ENCODE measurements at places on chromosomes 11 and 22.
A peak's percentile ranks its signal among the peaks of the same experiment; 100 is the strongest.

DNA sequence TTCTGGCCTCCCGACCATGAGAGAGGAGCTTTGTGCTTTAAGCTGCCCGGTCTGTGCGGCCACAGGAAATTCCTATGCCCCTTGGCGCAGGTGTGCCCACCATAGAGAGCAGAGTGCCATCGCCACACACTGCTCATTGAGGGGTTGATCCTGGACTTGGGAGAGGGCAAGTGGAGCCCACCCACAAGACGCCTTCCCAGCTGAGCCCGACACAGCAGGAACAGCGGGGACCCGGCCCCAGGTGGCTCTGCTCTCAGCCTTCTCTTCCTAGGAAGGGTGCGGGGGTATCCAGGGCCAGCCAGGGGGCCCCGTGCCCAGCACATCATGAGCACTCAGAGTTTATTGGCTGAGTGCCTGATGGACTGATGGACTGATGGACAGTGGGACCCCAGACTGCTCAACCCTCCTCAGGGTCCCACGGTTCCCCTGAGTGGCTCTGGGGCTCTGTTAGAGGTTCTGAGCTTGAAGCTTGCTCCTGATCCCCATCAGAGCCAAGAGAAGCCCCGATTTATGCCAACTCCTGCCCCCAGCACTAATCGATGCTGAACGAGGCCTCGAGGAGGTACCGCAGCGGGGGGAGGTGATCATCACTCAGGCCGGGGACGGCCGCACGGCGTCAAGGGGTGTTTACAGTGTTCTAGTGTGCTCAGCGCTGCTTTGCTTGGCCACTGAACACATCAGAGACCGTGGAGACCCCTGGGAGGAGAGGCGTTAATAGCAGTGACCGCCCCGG, 13.5 kb upstream of the MRGPRD start:
- no peak for DNase-seq

DNA sequence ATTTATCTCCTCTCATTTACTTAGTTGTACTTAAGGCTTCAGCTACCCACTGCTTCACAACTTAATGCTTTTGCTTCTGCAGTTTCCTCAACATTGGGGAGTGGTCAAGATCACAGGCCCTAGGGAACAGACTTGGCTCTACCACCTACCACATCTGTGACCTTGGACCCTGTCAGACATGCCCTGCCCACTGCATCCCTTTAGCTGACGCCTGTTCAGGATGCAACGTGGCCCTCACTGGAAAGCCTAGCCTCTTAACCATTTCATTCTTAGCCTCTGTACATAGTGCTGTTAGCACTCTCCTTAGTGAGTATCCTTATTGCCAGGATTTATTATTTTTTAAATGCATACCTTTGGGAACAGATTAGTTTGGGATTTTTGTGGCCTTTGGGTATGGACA, 34.4 kb downstream of the TNRC6B start:
- DNase-seq = no peak

GRCh38 chr11:125978181-125978716, 32.4 kb downstream of the VSIG10L2 start:
- DNase-seq = no peak

- DNase-seq = no peak
Observed at GRCh38 chr11:12170984-12171383, 60.6 kb downstream of the MICAL2 start.

GRCh38 chr11:65287601-65288000, 25.8 kb downstream of the POLA2 start:
- DNase-seq = no peak

GRCh38 chr22:40741116-40741515, 61.8 kb downstream of the MCHR1 start:
- DNase-seq = no peak

GRCh38 chr11:35036639-35037038, 102.3 kb upstream of the CD44 start:
- no peak for DNase-seq

GRCh38 chr22:34946339-34946985, 119.5 kb upstream of the ISX start:
- DNase-seq = no peak

DNA sequence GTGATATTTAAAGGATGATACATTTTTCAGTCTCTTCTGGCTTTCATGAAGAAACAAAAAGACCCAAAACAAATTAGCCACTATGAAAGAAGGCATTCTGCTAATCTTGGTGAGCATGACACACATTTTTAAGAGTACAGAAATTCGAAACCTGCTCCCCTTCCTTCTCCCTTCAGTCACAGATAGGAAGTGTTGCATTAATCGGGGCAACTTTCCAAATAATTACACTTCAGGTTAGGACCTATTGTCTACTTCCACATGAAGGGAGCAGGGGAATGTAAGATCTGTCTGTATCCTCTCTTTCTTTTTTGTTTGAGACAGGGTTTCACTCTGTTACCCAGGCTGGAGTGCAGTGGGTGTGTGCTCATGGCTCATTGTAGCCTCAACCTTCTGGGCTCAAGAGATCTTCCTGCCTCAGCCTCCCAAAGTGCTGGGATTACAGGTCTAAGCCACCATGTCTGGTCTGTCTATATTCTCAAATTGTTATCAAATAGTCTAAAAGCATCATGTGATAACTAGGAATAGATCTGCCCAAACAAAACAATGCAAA, 45.8 kb downstream of the NCAM1 start:
- no peak for DNase-seq

DNA sequence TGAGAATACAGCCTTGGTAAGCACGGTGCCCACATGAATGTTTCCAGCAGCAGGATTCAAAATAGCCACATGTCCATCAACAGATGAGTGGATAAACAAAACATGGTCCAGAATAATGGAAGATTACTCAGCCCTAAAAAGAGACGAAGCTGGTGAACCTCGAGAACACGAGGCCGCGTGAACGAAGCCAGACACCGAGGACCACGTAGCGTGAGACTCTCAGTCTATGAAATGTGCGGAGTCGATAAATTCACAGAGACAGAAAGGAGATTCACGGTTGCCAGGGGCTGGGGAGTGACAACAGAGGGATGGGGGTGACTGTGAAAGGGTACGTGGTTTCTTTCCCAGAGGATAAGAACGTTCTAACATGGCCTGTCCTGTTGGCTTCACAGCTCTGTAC, 2.9 kb upstream of the ASCL2 start:
- no peak for DNase-seq

DNA sequence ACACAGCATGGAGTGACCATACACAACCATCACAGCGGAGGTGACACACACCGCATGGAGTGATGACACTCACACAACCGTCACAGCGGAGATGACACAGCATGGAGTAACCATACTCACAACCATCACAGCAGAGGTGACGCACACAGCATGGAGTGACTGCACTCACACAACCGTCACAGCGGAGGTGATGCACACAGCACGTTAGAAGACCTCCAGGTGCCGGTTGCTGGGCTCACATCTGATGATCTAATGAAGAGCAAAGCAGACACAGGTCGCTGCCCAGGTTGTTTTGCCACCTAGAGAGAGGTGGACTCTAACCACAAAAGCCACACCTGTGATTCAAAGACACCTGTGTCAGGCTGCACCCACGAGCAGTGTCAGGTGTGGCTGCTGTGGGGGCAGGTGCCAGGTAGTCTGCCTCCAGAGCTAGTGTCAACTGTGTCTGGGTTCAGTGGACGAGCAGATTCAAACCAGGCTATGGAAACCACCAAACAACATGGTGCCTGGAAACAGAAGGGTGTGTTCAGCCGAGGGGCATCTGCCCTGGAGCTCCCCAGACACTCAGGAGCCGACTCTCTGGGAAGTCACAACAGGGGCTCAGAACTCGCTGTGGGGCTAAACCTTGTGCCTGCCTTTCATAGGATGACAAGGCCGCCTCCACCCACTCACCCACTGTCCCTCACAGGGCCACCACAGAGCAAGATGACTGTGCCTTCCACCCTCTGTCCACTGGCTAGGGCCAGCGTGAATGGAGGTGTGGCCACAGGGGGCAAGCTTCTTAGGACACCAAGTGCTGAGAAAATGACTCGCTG, 608.2 kb downstream of the TBC1D22A start:
- no peak for DNase-seq

DNA sequence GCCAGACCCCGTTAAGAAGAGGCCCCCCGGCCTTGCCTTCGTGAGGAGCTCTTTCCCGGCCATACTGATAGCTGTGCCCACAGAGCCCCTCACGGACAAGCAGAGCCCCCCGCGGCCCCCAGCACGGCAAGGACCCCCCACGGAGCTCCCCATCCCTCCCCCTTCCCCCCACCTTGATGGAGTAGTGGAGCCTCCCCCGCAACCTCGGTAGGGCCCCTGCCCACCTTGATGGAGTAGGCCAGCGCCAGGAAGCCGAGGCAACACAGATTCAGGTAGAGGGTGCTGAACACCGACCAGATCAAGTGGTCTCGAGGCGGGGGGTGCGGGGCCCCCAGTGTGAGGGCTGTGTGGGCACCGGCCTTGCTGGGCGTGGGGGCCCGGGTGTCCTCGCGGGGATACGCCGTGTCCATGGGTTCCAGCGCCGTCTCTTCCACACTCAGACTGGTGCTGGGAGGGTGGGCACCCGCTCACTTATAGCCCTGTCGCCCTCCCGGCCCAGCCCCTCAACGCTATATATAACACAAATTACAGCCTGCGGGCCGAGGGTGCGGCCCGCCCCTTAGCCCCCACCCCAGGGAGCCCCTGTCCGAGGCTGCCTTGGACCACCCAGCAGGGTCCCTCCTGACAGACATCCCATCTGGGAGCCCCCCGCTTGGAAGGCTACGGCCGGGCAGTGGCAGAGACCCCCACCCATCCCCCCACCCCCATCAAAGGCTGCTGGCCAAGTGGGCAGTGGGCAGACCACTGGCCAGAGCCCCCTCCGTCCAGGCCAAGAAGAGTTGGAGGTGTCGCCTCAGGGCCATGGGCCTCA, at the start of gene IFITM5:
TSS of gene IFITM5 (minus strand) at position 446 of the 811 bp plus-strand sequence. CDS start at position 410, 36 bp downstream.
- DNase-seq = no peak

DNA sequence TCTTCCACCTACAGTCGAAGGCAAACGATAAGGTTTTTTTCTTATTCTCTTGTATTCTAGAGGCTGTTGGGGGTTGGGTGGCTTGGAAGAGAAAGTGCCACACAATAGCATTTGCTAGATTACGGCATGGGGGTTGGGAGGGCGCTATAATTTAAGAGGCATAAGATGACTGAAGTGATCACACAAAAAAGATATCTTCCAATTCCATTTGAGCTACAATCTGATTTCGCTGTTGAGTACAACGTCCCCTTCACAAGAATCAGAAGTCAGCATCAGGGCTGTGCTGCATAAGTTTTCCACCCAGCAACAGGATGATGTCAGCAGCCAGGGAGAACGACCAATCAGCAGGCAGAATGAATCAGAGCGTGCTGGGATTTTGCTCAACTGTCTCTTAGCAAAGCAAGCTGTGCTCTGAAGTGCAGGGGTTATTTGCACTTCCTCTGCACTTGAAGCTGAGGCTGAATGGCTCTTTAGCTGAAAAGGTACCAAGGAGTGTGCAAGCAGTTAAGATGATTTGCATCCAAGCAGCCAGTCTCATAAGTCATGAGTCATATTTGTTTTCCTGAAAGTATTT, 23.2 kb upstream of the SESN3 start:
- DNase-seq = peak; percentile 29

DNA sequence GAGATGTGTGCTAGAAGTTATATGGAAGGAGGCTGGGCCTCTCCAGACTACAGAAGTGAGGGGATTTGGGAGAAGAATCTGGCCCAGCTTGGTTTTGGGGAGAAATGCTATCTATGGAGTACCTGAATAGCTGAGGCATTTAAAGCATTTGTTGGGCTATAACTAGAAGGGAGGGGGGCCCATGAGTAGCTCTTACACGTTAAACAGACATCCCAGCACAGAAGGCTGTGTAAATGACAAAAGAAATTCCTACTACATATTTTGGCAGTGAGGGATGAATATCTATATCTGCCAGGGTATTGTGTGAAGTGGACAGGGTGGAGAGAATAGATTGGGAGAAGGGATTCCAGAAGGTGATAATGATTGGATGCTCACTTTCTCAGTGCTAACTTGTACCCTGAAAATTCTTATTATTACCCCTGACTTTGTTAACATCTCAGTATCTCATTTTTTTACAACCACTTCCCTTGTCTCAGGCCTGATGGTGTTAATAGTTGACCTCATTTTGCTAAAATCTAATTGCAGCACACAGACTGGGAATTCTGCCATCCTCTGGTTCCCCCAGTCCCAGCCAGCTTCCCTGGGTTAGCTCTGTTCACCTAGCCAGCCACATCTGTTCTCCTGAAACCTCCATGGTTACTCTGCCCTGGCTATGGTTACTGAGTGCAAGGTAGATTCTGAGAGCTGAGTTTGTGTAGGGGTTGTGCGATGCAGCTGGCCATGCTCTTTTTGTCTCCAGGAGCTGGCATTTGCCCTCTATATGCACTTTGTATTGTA, 28.8 kb upstream of the RRM1 start:
- DNase-seq = no peak

DNA sequence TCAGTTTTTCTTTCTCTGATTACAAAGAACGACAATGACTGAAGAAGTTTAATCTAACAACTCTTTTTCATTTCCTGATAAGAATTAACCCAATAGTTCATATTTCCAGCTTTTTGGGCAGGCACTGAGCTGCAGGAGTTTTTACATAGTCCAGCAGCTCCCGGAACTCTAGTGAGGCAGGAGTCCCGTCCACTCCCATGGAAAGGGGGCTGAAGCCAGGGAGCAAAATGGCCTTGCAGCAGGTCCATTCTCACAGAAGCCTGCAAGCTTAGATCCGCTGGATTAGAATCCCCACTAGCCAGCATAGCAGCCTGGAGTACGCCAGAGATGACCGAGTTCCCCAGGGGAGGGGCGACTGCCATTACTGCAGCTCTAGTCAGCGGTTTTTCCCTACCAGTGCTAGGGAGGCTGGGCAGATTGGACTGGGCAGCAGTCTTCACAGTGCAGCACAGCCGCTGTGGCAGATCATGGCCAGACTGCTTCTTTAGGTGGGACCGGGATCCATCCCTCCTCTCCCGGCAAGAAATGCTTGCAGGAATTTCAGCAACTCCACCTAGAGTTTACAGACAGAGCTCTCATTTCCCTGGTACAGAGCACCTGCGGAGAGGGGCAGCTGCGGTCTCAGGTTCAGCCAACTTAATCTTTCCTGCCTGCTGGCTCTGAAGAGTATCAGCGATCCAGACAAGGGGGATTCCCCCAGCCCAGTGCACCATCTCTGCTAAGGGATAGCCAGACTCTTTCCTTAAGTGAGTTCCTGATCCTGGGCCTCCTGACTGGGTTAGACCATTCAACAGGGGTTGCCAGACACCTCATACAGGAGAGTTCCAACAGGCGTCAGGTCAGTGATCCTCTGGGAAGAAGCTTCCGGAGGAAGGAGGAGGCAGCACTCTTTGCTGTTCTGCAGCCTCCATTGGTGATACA, 742 bp upstream of the CASP4 start:
- DNase-seq = no peak

DNA sequence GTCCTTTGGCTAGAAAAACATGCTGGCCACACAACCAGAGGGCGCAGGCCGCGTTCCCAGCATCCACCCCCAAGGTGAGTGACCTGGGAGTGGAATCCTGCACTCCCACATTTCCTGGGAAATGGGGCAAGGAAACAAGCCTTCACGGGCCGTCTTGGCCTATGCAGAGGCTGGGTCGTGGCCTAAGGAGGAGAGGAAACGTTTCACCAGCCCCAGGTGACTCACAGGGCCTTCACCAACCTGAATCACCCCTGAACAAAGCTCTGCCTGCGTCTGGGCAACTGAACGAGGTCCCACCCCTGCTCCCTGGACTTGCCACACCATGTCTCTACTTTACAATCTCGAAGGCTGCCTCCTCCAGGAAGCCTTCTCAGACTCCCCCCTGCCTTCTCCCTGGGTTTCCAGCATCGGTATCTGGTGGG, 13.2 kb downstream of the MYH9 start:
- no peak for DNase-seq
